ENCODE measurements at places on chromosomes 16 and 17.

DNA sequence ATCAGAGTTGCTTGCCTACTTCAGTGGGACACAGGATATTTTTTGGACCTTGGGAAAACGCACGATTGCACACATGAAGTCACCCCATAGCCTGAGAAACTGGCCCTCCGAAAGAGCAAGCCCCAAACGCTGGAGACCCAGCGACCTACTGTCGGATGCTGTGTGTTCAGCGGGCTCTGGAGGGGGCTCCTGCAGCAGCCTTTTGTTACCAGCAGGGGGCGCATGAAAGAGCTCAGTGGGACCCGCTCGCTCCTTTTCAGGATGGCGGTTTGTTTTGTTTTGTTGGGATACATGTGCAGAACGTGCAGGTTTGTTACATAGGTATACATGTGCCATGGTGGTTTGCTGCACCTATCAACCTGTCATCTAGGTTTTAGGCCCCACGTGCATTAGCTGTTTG is 28.4 kb downstream of the MYH3 start:
- DNase-seq = no peak

DNA sequence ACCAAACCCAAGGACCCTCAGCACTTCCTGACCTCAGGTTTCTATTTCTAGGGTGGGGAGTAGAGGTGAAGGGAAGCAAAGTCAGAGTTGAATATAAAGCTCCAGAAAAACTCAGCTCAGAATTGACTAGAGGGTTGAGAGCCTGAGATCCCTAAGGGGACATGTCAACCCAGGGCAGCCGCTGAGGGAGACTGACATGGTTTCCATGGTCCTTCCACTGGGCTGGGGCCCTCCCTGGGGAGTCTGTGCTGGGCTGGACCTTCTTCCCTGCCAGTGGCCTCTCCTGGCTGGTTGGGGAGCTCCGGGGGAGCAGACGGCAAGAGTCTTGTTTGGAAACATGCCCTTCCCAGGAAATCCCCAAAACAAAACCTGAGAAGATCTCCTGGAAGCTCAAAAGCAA is 121.3 kb downstream of the METRNL start:
- no peak for DNase-seq

GRCh38 chr16:89437251-89437987 is 52.9 kb downstream of the ANKRD11 start:
- no peak for DNase-seq

GRCh38 chr16:83137326-83137781 is 510.6 kb downstream of the CDH13 start:
- no peak for DNase-seq

DNA sequence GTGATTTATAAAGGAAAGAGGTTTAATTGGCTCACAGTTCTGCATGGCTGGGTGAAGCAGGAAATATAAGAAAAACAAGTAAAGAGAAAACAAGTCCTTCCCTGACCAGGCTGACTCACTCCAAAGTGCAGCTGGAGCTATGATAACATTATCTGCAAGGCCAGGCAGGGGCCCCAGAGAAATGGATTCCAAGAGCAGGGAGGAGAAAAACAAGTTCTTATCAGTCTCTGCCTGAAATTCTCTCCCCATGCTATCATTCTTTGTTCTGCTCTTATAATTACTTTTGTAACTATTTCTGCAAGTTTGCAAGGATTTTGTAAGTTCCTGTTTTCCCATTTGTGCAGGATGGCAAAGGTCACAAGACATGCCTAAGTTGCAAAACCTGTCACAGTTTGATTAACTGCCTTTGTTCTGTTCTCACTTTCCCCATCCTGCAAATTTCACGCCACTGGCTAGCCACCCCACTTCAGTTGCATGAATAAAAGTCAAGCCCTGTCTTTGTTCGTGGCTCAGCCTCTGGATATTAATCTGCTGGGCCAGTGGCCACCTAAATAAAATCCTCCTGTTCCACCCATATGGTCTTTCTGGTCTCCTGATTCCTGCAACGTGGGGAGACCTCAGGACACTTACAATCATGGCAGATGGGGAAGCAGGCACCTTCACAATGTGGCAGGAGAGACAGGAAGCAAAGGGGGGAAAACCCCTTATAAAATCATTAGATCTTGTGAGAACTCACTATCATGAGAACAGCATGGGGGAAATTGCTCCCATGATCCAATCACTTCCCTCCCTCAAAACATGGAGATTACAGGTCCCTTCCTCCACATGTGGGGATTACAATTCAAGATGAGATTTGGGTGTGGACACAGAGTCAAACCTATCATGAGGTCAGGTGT is 13.1 kb downstream of the ABCA9 start:
- no peak for DNase-seq

DNA sequence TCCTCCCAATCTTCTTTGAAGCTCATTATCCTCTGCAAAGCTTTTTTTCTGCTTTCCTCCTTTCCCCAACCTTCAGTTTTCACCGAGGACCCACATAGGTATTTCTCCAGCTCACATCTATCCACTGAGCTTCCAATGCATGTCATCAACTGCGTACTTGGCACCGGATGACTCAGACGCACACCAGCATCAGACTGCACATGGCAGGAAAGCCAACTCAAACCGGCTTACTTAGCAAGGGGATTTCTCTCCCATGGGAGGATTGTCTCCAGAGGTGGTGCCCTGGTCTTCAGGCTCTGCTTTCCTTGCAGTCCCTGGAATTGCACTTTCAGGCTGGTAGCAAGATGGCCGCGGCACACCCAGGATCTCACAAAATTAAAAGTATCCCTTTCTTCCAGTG is 1.7 kb upstream of the AKTIP start:
- no peak for DNase-seq

GRCh38 chr17:309361-309888 is 43.2 kb downstream of the RPH3AL start:
- no peak for DNase-seq

GRCh38 chr17:66302761-66303626 is 581 bp downstream of the PRKCA start:
- DNase-seq = no peak

- no peak for DNase-seq
Observed at GRCh38 chr17:2916461-2916860, 120.2 kb downstream of the RAP1GAP2 start.

GRCh38 chr16:89964201-89964600 is 15.6 kb downstream of the DEF8 start:
- no peak for DNase-seq

GRCh38 chr16:84495506-84495905 is 9.0 kb downstream of the MEAK7 start:
- no peak for DNase-seq

DNA sequence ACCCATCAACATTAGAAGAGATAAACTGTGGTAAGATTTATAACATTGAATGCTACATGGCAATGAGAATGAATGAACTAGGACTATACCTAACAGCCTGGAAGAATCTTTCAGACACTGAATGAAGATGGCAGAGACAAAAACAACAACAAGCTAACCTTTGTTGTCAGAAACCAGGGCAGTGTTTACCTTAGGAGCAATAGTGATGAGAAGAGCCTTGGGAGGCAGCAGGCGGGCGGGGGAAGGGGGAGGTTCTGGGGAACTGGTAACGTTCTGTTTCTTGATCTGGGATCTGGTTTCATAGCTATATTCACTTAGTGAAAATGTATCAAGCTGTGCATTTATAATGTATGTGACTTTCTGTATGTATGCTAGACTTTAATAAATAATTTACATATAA is 139.0 kb upstream of the TNRC6C start:
- DNase-seq = no peak

- no peak for DNase-seq
Observed at GRCh38 chr17:81419886-81420768, 24.9 kb downstream of the BAHCC1 start.

GRCh38 chr16:12202486-12202885 is 226.0 kb downstream of the SNX29 start:
- DNase-seq = no peak

DNA sequence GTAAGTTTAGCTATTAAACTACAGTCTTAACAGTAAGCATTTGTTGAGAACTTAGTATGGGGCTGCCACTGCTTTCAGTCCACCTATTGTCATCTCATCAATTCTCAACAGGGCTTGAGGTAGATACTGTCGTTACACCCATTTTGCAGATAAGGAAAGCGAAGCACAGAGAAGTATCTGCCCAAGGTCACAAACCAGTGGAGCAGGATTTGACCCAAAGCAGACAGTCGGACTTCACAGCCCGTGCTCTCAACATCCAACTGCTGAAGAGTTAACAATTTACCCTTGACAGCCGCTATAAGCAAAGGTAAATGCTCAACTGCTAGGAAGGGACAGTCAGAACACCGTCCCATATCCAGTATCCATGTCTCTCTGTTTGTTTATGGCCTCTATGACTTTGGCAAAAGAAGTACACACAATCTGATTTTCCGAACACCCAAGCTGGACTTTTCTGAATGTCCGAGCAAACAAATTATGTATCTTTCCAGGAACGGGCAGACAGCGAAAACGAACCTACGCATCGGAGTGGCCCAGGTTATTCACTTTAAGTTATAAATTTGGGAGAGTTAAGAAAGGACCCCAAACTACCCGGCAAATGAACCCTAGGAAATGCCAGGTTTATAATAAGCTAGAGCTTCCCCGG is 1.2 kb downstream of the SIAH1 start:
- no peak for DNase-seq

DNA sequence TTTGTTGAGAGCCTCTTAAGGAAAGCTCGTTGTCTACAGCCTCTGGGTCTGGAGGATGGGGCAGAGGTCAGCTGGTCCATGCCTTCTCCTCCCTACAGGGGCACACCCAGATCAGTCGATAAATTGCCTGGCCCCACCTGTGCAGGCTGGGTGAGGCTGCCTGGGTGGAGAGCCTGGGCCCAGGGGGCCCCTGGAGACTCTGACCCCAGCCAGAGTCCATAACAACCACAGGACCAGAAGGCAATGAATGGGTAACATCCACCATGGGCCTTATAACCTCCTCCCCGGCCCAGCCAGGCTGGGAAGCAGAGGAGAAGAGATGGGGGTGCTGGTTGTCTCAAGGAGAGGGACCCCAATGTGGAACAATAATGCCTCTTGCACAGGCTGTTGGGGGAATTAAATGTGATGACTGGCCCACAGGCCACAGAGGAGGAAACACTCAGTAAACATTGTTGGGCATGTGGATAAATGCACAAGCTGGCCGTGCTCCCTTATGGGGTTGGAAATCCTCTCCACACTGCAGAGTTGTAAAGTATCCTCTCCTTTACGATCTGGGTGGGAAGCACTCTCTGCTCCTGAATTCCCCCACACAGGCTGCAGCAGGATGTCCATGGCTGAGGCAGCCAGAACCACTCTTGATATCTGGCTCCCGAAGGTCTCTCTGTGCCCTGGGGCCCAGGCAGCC is 56.7 kb upstream of the TOB1 start:
- DNase-seq = no peak

DNA sequence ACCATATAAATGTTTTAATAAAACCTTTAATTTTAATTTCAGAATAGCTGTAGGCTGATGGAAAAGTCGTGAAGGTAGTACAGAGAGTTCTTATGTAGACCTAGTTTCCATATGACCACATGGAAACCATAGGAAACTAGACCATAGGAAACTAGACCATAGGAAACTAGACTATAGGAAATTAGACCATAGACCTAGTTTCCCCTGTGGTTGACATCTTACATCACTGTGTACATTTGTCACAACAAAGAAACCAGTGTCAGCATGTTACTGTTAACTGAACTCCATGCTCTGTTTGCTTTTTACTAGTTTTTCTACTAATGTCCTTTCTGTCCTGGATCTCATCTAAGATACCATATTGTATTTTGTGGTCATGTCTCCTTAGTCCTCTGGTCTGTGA is 14.6 kb downstream of the NUDT7 start:
- no peak for DNase-seq

- no peak for DNase-seq
Observed at GRCh38 chr17:29007860-29008455, 2.1 kb upstream of the SEZ6 start.

DNA sequence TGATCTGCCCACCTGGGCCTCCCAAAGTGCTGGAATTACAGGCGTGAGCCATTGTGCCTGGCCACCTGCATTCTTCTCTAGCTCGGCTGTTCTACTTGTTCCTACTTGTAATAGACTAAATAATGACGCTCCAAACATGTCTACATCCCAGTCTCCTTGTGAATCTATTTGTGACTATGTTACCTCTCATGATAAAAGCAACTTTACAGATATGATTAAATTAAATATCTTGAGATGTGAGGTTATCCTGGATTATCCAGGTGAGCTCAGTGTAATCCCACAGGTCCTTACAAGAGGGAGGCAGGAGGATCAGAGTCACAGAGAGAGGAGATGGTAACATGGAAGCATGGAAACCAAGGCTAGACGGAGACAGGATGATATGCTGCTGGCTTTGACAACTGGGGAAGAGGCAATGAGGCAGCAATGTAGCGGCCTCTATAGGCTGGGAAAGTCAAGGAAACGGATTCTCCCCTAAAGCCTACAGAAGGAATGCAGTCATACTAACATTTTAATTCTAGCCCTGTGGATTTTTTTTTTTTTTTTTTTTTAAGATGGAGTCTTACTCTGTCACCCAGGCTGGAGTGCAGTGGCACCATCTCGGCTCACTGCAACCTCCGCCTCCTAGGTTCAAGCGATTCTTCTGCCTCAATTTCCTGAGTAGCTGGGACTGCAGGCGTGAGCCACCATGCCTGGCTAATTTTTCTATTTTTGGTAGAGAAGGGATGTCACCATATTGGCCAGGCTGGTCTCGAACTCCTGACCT is 5.0 kb upstream of the LASP1 start:
- DNase-seq = no peak

DNA sequence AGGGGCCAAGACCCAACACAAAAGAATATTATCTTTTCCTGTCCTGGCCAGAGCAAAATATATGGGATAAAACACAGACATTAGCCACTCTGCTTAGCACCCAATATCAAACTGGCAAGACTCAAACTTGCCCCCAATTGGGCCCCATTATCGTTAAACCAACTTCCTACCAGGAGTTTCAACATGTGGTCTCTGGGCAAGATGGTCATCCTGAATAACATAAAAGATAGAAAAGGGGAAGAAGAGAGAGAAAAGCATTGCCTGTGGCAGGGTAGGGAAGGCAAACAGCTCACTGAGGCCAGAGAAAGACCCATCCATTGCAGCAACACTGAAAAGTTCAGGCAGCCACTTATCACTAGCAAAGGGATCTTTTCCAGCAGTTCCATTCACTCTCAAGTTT is 502.1 kb downstream of the KIF2B start:
- DNase-seq = no peak

Data from NK-92 treated with Interleukin-12 subunit alpha and Interleukin-12 subunit beta, amount 100 ng/mL, for 24 hours (cell line).